ENCODE measurements at places on chromosomes 7 and 10. TPM values are rescaled to one million over a fixed set of nuclear protein-coding genes. Genes with fewer than 3 reads are reported as not detected.

DNA sequence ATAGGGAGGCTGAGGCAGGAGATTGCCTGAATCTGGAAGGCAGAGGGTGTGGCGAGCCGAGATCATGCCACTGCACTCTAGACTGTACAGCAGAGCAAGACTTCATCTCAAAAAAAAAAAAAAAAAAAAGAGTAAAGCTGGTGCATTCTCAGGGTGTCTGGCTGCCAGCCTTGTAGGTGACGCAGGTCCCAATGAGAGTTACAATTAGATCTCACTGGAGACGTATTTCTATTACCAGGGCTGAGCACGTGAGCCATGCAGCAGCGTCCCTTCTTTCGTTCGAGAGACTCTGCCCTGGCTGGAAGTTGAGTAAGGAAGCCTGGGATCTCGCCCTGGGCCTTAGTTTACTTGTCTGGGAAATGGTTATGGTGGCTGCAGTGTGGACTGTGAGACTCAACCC, 22.4 kb upstream of the ZMIZ1 start:
- no peak overlapping the region for H3K4me3 ChIP-seq
- no peaks in the 10 kb centered on the region for H3K36me3 ChIP-seq
- no peaks in the 10 kb centered on the region for H3K27me3 ChIP-seq
- H3K4me1 ChIP-seq: peaks cover 12% of the 10 kb centered on the region
- H3K27ac ChIP-seq: no peak overlapping the region

DNA sequence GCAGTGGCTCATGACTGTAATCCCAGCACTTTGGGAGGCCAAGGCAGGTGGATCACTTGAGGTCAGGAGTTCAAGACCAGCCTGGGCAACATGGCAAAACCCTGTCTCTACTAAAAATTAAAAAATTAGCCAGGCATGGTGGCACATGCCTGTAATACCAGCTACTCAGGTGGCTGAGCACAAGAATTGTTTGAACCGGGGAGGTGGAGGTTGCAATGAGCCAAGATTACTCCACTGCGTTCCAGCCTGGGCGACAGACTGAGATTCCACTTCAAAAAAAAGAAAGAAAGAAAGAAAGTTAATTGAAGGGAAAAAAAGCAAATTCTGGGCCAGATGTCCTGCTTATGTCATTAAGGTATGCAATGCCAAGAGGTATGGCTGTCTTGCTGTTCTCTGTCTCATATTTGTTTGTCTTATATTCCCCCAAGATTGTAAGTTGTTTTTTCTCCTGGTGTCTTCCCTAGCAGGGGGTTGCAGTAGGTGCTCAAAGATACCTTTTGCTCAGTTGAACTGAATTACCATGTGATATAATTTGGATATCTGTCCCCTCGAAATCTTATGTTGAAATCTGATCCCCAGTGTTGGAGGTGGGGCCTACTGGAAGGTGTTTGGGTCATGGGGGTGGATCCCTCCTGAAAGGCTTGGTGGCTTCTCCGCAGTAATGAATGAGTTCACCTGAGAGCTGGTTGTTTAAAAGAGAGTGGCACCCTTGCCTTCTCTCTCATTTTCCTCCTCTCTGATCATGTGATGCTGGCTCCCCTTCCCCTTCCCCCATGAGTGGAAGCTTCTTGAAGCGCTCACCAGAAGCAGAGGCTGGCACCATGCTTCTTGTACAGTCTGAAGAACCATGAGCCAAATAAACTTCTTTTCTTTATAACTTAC, 60.9 kb downstream of the MYOF start:
- no peak overlapping the region for H3K27ac ChIP-seq
- H3K27me3 ChIP-seq: no peaks in the 10 kb centered on the region
- peaks cover 29% of the 10 kb centered on the region for H3K4me1 ChIP-seq
- H3K4me3 ChIP-seq: no peak overlapping the region
- H3K36me3 ChIP-seq: no peaks in the 10 kb centered on the region

DNA sequence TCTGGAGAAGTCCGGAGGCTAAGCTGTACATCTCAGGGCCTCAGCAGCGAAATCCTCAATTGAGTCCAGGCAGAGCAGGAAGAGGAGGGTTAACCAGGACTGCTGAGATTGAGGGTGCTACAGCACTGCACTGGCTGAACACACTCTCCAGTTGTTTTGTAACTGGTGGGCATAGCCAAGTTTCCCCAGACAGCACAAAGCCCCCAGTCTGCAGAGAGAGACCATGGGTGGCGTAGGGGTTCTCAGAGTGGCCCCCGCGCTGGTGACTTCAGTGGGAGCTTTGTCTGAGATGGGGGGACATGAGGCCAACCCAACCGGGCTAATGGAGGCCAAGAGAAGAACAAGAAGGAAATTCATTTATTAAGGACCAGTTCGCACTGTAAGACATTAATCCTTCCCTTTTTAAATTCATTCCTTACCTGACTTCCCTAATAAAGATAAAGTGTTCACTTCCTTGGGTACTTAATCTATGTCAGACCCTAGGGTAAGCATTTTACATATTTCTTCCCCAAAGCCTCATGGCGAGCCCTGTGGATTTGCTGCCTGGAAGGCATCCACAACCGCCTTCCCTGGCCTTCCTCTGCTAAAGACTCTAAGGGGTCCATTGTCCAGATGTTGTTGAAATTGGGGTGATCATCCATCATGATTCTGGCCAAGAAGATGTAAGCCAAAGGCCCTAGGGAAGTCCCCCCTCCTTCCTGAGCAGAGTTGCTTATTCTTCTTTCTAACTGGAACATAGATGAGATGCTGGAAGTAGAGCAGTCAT, 121.4 kb upstream of the CHST15 start:
- no peaks in the 10 kb centered on the region for H3K36me3 ChIP-seq
- no peak overlapping the region for H3K4me3 ChIP-seq
- DNase-seq: no peak
- no peaks in the 10 kb centered on the region for H3K27me3 ChIP-seq
- H3K27ac ChIP-seq: no peak overlapping the region

DNA sequence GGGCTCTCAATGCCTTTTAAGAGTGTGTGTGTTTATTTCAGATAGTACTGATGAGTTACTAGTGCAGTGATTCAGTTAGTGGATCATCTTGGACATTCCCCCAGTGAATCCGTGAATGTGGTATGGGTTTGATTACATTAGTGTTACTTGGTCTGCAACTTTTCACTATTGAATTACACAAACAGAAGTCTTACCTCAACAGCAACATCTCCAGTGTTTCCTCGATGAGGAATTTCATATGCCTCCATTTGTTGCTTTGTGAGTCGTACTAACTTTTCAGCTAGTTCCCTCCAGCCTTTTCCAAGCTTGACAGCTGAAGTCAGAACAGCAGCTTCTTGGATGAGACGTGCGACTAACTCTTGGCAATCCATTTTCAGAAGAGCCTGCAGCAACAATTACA, 63.2 kb downstream of the MACC1 start:
- no peaks in the 10 kb centered on the region for H3K4me1 ChIP-seq
- H3K27me3 ChIP-seq: no peaks in the 10 kb centered on the region
- H3K36me3 ChIP-seq: no peaks in the 10 kb centered on the region
- H3K27ac ChIP-seq: no peak overlapping the region
- H3K4me3 ChIP-seq: no peak overlapping the region

DNA sequence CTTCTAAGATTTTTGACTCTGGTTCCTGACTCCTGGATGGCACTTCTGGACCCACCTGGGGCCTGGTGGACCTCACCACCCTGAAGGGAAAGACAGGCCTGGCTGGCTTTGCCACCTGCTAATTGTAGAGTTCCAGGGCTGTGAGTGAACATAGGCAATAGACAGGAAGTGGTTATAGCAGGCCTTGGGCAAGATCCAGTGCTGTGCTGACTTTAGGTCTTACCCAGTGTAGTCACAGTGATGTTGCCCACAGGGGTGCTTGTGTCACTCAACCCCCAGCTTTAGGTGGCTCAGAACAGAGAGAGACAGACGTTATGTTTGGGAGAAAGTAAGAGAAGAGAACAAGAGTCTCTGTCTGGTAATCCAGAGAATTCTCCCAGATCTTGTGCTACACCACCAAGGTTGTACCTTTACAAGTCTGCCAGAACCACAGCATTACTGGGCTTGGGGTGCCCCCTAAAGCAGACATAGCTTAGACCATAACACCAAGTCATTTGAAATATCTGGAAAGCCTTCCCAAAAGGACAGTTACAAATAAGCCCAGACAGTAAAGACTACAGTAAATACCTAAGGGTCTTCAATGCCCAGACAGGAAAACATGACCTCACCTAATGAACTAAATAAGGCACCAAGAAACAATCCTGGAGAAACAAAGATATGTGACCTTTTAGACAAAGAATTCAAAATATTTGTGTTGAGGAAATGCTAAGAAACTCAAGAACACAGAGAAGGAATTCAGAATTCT, 303.4 kb downstream of the PCLO start:
- H3K27ac ChIP-seq: no peak overlapping the region
- H3K36me3 ChIP-seq: no peaks in the 10 kb centered on the region
- DNase-seq: no peak
- H3K4me3 ChIP-seq: no peak overlapping the region

DNA sequence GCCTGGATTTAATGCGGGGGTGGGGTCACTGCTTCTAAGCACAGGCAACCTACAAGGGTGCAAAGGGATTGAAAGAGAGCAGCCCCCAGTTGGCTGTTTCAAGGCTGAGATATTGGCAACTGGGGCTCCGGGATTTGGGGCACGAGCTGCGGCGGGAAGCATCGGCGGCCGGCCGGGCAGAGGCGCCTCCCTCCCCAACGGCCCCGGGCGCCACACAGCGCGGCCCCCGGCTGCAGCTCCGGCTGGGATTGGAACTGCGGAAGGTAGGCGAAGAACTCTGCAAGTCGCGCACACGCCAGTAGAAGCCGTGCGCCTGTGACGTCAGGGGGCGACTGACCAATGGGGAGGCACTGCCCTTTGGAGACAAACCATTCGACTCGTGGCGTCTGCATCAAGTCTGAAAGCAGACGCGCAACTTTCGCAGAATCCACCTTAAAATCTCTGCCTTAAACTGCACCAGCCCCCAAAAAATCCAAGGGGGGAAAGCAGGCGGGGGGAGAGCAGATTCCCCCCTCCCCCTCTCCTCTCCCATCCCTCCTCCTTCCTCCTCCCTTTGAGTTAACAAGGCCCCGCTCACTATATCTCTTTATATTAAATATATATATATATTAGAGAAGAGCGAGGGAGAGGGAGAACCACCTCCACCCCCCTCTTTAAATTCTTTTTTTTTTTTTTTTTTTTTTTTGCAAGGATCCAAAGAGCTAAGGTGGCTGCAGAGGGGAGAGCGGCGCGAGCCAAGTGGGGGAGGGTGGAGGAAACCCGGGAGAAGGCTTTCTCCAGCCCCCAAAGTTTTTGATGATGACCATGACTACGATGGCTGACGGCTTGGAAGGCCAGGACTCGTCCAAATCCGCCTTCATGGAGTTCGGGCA, at the start of gene DLX6:
Gene DLX6 (plus strand): TSS at position 371 of the 872 bp plus-strand sequence. CDS start 425 bp downstream, at position 796.
- DNase-seq: peak; percentile 95
- H3K27me3 ChIP-seq: peaks cover 100% of the 10 kb centered on the region
- H3K36me3 ChIP-seq: no peaks in the 10 kb centered on the region
- H3K27ac ChIP-seq: no peak within 1 kb of the TSS

DNA sequence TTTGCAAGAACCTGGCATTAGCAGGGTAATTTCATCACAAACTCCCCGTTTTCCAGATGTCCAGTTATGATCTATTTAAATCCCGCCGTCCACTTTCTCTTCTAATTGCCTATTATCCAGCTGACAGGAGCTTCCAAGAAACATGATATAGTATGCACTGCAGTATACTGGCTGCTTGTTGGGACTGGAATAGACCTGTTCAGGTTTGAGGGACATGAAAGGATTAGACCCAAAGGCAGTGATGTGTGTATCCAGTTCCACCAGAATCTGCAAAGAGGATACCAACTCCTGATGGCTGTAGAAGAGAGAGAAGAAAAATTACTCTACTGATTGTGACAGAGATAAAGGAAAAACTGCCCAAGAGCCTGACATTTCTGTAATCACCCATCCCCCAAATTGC, 8.9 kb downstream of the MSS51 start:
- no peak for DNase-seq
- H3K27ac ChIP-seq: no peak overlapping the region
- H3K27me3 ChIP-seq: no peaks in the 10 kb centered on the region

- H3K36me3 ChIP-seq: no peaks in the 10 kb centered on the region
- H3K4me1 ChIP-seq: peaks cover 11% of the 10 kb centered on the region
- H3K27ac ChIP-seq: no peak overlapping the region
- H3K27me3 ChIP-seq: peaks cover 11% of the 10 kb centered on the region
- no peak overlapping the region for H3K4me3 ChIP-seq
These were observed 147.6 kb downstream of the ARID5B start for GRCh38 chr10:62048919-62049623.

The AGFG2 gene
- 1.2 TPM for total RNA-seq

The CACNA2D1 gene
- total RNA-seq: 1.8 TPM

The NUTM2E gene
- total RNA-seq: 0.09 TPM

The TRPV6 gene
- total RNA-seq: not detected

Measured in neural progenitor cell (in vitro differentiated cells).